Effector memory CD8-positive, alpha-beta T cell (primary cell): ENCODE measurements at places on chromosomes 2 and 18.
A peak's percentile ranks its signal among the peaks of the same experiment; 100 is the strongest.

- DNase-seq: no peak
These were observed 63.3 kb downstream of the RPIA start for GRCh38 chr2:88754585-88755320.

GRCh38 chr2:15058015-15058720 is 425.7 kb downstream of the LRATD1 start:
- DNase-seq: no peak

GRCh38 chr18:45712061-45712460 is 11.9 kb upstream of the SLC14A1 start:
- DNase-seq: no peak

GRCh38 chr2:174664084-174664759 is 66.6 kb upstream of the WIPF1 start:
- DNase-seq: no peak

GRCh38 chr2:172564376-172564775 is 8.5 kb downstream of the PDK1 start:
- DNase-seq: no peak

GRCh38 chr2:65775839-65776238 is 343.4 kb upstream of the SPRED2 start:
- no peak for DNase-seq

DNA sequence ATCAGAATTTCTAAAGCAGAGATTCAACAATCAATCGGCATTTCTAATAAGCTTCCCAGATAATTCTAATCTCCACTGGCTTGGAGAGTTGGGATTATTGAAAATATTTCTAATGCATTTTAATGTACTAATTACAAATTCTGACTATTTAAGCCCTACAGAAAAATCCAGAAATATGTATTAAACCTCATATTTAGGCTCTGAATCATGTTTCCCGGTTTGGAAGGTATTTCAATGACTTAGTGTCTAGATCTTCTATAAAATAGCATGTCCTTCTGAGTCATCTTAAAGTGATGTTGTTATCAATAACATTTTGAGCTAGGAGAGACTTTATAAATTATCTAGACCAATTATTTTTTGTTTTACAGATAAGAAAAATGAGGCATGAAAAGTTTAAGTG is 258.8 kb upstream of the NRXN1 start:
- DNase-seq: no peak

DNA sequence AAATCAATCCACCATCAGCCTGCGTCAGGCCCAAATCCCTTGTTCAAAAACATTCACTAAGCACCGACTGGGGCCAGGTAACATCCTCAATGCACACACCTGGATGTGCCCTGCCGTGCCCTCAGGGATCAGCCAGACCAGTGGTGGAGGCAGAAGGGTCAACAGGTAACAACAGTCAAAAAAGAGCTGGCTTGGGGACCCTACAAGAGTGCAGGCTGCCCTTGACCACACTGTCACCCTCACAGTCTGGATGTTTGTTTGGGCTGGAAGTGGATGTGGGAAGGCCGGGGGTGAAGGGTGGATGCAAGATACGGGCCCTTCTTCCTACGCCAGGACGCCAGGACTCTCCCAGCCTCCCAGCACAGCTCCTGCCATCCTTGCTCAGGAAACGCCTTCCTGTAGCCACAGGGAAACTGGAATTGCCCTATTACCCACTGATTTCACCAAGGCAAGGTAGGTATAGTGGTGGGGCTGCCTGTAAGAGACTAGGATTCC is 2.7 kb downstream of the BIN1 start:
- no peak for DNase-seq

- no peak for DNase-seq
These were observed 235.4 kb downstream of the EIPR1 start for GRCh38 chr2:3142210-3142609.

- DNase-seq: no peak
These were observed 40.0 kb downstream of the TEX44 start for GRCh38 chr2:231632559-231633142.

DNA sequence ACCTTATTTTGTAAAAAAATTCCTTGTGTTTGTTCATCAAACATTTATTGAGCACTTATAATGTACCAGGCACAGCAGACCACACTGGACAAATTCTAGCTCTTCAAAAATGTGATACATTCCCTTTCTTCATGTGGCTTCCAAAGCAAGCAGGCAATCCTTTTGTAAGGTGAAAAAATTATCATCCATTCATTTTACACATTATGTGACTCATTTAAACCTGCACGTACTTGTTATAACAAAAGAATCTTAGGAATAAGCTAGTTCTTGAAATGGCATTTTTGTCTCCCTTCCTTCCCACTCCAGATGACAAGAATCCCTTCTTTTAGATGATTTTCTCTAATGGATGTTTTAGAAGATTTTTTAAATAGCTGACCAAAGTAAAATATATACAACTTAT is 104.6 kb downstream of the KLF7 start:
- no peak for DNase-seq

GRCh38 chr2:196591621-196592022 is 47.9 kb upstream of the CCDC150 start:
- no peak for DNase-seq

GRCh38 chr2:189393440-189394111 is 47.7 kb upstream of the WDR75 start:
- DNase-seq: no peak

DNA sequence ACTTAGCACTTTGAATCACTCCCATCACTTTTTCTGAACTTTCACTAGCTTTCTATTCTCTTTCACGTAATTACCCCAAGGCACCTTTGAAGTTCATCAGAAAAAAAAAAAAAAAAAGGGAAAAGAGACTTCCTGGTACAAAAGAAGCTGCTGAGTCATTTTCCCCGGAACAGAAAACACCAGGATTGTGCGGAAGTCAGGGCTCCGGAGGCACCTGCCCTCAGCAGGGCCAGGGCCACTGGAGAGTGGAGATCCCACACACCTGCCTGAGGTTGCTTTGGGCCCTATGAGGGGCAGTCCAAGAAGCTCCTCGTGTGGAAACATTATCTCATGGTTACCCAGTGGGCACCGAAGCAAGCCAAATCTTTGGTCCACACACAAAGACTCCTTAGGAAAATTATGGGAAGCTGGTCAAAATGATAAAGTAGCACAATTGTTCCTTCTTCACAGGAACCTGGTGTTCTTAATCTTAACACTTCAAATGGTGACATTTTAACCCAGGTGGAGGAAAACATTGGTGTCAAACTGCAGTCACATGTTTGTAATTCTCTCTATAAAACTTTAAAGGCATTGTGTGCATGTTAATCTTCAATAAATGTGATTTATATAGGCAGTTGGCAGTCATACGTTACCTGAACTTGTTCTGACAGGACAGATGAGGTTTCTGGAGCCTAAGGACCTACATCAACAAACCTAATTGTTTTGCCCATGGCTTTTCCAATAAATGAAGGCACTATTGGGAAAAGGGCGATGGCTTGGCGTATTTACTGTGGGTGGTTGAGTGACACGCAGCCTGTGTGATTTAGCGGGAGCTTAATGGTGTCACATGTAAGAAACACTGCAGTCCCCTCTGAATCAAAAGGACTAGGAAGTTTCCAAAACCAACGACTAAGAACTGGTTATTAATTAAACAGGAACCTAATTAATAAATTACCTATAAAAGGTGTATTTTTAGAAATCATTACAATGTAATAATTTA is 23.4 kb upstream of the FAM110C start:
- DNase-seq: no peak

DNA sequence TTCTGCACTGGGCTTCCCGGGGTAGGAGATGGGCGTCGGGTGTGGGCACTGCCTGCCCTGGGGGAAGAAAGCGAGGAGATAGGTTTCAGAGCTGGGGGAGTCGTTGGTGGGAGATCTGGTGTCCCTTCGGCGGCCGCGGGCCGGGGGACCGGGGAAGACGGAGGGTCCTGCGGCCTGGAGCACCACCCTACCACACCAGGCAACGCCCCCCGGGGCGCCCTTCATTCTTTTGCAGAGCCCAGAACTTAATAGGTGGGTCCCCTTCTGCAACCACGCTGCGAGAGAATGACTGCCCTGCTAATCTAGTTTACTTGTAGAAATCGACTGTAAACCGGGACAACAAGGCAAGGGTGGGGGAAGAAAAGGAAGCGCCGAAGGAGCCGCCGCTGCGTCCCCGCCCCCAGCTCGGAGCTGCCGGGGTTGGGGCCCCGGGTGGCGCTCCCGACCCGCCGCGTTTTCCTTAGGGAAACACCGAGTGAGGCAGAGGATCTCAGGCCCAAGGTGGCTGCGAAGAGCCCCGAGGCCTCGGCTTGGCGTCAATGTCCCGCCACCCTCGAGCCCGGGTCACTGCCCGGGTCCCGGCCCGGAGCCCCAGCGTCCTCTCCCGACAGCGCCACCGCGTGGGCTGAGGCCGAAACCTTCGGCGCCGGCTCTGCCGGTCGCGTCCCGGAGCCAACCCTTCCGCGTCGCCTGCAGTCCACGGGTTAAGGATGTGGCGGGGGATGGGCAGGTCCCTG is 5.4 kb upstream of the SATB2 start:
- DNase-seq: peak; percentile 33

DNA sequence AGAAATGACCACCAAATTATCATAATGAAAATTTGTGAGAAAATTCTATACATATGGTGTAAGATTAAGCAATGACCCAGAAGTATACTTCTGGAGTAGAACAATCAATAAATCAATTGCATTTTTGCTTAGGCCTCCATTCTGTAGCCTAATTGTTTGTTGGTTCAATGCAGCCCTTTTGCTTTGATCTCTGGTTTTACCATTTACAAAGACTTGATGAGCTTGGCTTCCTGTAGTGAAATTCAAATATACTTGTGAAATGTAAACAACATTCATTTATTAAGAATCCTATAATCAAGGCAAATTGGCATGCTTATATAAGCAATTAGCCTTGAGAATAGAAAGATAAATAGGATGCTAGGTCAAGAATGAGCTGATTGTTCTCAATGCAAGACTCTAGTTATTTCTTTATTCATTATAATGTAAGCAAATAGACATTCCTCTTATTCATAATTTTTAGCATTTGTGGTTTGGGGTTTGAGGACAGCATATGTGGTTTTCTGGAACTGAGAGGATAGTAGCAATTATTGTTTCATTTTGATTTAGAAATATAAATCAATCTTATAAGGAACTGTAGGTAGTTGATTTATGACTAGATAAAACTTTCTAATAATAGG is 9.7 kb downstream of the FMNL2 start:
- DNase-seq: no peak

DNA sequence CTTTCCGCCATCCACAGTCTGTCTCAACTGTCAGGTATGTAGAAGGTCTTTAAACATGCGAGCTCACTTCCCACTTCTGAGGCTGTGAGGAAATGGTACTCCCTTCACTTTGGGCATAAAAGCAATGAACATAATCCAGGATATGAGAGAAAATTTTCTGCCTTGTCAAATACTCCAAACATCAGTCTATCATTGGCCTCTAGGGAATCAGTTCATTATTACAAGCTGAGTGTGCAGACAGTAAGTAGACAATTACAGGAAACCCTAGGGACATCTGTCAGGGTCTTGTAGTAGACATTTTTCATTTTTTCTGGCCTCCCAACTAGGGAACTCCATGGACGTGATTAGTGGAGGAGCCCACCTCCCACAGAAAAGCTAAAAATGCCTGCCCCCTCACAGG is 13.6 kb upstream of the APCDD1 start:
- DNase-seq: no peak

DNA sequence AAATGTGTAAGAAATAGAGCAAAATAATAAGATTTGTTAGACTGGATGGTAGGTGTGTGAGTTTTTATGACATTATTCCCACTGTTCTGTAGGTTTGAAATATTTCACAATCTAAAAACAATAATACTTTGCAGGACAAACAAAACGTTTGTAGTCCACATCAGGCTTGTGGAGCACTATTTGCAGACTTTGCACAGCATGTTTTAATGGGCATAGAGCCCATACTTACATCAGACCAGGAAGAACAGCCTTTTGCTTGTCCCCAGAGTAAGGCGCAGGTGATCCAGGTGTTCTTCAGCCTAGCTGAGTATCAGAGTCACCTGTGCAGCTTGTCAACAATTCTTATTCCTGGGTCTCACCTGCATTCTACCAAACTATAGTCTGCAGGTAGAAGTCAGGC is 9.1 kb upstream of the STK39 start:
- no peak for DNase-seq

DNA sequence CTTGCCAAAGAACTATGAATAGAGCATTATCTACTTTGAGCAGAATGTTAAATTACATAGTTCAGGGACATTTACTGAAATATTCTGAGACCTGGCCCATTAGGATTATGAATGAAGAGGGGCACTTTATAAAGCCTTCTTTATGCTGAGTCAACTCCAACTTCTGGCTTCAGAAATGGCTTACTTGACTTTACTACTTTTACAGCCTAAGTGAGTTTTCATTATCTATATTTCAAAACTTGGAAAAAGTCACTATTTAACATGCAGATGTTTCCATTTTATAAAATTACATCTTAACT is 37.7 kb downstream of the SESTD1 start:
- DNase-seq: no peak

- no peak for DNase-seq
These were observed 184.6 kb downstream of the CYP26B1 start for GRCh38 chr2:71962911-71963694.

DNA sequence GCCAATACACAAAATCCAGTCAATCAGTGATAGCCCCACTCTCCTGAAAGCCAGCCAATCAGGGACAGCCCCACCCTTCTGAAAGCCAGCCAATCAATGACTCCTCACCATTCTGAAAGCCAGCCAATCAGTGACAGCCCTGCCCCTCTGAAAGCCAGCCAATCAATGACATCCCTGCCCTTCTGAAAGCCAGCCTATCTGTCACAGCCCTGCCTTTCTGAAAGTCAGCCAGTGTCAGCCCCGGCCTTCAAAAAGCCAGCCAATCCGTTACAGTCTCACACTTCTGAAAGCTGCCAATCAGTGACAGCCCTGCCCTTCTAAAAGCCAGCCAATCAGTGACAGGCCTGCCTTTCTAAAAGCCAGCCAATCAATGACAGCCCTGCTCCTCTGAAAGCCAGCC is 95.9 kb upstream of the HDAC4 start:
- no peak for DNase-seq

DNA sequence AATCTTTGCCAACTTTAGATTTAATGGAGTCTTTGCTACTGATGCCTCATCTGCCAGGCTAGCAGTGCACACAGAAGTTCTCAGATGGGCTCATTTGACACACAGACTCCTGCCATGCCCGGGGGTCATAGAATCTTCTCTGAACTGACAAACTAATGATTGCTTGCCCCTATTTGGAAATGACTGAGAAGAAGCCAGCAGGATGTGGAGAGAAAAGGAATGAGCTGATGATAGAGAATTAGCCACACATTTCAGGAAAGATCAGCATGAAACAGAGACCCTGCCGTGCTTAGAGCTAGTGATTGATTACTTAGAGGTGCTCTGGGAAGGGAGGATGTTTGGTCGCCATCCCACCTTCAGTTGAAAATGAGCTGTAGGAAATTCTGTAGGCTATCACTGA is 178.5 kb downstream of the TPGS2 start:
- no peak for DNase-seq
